Inflammatory macrophage (primary cell): ENCODE measurements at places on chromosomes 16 and 17.
A peak's percentile ranks its signal among the peaks of the same experiment; 100 is the strongest.

DNA sequence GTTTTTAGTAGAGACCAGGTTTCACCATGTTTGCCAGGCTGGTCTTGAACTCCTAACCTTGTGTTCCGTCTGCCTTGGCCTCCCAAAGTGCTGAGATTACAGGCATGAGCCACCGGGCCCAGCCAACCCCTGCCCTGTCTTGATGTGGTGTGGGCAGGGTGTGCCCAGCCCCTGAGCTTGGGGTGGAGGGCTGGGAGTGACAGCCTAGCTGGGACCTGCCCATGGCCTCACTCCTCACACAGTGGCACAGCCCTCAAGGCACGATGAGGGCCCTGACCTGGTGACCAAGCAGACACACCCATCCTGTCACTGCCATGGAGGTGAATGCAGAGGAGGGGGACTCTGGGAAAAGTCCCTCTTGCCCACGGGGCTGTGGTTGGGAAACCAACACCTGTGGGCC lies 3.0 kb downstream of the IL32 start:
- DNase-seq = no peak

DNA sequence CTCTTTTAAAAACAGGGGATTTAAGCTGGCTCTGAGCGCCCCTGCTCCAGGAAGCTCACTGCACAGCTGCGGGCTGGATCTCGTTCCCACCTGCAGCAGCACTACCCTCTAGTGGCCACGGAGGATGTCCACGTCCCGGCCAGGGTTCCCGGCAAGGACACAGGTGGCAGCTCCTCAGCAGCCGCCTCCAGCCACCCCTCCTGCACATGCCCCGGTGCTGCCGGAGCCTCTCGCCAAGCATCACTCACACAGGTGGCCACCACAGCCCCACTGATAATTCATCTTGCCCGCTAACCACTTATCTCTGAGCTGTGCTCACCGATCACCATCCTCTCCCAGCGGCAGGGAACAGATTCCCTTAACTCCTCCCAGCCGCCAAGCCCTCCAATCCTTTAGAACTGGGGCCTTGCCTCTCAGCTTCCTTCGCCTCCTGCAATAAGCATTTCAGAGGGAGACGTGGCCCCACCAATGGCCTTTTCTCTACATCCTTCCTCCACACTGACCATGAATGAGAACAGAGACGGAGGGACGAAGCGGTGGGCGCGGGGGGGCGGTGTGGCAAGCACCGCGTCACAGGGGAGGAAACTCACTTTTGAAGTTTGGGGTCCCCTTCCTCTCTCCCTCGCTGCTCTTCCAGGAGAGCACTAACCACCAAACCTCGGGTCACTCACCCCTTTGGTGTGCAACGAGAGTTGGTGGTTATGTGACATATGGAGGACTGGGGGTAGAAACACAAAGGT lies 222.1 kb downstream of the RBFOX3 start:
- peak; percentile 42 for DNase-seq

GRCh38 chr16:81401035-81401950 lies 43.3 kb upstream of the CMIP start:
- no peak for DNase-seq

DNA sequence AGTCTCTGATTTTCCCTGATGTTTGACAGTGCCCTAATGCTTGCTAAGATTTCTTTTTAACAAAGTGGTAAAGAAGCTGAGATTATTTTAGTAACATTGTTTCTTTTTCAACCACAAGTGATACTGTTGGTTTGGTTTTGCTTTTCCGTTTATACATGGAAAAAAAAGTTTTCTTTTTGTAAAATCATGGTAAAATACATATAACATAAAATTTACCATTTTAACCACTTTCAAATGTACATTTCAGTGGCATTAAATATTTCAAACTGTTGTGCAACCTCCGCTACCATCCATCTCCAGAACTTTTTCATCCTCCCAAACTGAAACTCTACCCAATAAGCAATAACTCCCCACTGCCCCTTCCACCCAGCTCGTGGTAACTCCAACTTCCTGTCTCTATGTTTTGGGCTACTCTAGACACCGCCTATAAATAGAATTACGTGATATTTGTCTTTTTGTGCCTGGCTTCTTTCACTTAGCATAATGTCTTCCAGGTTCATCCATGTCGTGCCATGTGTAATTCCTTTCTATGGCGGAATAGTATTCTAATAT lies 4.6 kb downstream of the CIITA start:
- no peak for DNase-seq

- no peak for DNase-seq
Measured at GRCh38 chr17:27621536-27621935, 9.5 kb upstream of the LGALS9 start.

GRCh38 chr17:10622617-10623485 lies 34.3 kb downstream of the MYH3 start:
- DNase-seq = no peak

DNA sequence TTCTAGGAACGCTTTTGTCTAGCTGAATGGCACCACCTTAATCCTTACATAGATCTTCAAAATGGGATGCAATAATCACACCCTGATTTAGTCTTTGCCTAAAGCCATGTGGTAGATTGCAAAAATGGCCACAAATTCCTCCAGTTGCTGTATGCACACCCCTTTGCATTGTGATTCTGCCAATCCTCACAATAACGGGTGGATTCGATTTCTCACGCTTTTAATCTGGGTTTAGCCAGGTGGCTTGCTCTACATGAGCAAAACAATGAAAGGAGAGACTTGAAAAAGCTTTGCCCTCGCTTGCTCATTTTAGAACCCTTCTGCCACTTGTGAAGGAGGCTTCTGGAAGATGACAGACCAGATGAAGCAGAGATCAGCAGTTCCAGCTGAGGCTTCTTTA lies 50.3 kb upstream of the B4GALNT2 start:
- no peak for DNase-seq

- DNase-seq = no peak
Measured at GRCh38 chr17:70771804-70772386, 602.6 kb downstream of the KCNJ2 start.
